ENCODE measurements at places on chromosomes 2 and 18.

- DNase-seq = no peak
Measured at GRCh38 chr2:207805566-207806226, 36.0 kb upstream of the FZD5 start.

GRCh38 chr2:234044157-234044556 is 6.3 kb upstream of the SPP2 start:
- no peak for DNase-seq

DNA sequence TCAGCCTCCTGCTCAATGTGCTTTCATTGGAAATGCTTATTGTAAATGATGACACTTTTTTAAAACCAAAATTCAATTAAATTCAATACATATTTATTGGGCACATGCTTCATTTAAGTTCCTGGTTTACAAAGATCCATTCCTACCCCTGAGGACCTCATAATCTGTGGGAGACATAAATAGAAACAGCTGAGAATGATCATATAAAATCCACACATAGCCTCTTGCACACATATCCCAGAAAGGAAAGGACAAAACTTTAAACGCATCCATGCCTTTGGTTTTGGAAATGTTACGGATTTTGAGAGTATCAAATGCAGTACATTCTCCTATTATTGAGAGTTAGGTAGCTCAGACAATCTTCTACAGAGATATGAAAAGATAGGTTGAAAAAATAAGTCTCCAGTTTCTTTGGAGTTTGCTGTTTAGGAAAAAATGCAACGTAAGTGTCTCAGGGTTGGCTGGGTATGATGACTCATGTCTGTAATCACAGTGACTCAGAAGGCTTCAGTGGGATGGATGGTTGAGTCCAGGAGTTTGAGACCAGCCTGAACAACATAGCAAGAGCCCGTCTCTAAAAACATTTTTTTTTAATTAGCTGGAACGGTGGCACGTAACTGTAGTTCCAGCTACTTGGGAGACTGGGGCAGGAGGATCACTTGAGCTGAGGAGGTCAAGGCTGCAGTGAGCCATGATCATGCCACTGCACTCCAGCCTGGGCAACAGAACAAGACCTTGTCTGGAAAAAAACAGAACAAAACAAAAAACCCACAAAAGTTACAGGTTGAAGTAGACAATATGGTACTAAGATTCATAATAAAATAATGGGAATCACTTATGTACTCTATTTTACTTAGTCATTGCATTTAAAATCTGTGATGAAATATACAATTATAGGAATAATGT is 3.9 kb upstream of the PRELID3A start:
- no peak for DNase-seq

DNA sequence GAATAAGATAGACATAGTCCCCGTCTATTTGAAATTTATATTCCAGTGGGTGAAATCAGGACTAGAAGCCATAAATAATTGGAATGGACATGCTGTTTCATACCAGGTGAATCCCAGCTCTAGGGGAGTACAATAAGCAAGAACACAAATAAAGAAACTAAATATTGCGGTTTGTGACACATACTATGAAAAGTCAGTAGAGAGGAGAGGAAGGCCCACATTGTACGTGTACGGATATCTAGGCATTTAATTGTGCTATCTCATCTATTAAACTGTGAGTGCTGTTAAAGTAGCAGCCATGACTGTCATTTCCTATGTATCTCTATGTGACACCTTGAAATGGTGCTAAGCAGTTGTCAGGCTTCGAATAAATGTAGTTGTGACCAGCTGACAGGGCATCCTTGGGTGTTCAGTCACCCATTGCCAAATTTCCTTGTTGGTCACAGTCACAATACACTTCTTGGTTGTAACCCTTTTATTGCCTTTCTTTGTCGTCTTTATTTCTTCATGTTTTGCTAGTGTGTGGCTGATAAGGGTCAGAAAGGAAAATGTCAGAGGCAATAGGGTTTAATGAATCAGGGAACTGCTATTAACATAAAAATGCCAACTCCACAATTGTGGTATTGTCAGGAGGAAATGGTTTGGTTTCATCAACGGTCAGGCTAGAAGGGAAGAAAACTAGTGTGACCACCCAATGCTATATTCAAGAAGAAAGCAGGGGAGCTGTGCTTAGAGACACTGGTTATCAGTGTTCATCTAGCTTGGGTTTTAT is 31.5 kb downstream of the CPO start:
- no peak for DNase-seq

DNA sequence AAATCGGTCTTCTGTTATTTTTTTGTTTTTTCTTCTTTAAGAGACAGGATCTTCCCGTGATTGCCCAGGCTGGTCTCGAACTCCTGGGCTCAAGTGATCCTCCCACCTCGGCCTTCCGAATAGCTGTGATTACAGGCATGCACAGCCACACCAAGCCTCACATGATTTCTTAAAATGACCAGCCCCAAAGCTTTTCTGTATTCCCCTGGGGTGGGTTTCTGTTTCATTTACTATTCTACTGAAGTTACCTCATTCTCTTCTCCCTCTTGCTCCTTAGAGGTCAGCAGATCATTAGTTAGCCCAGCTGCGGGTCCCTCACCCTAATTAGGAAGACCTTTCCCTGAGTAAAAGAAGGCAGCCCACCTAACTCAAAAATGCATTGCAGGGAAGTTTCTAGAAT is 27.6 kb downstream of the SLC1A4 start:
- DNase-seq = no peak

DNA sequence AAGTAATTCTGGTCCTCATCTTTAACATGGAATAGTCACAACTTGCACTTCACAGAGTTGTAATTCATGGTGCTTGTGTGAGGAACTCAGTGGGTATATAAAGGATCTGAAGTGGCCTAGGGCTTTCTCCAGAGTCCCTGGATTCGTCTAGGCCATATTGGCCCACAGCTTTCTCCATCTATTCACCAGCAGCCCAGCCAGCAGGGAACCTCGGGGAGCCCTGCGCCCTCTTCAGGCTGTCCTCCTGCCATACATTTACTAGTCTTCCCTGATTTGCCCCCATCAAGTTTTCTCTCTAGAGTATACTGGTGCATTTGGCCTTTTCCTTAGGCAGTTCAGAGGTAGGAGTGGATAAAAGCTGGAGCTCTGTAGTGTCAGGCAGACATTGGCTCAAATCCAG is 278.3 kb downstream of the MYCN start:
- DNase-seq = no peak

GRCh38 chr2:127048969-127049897 is 57.7 kb downstream of the BIN1 start:
- no peak for DNase-seq

- no peak for DNase-seq
Measured at GRCh38 chr2:136393514-136393913, 275.6 kb upstream of the CXCR4 start.

DNA sequence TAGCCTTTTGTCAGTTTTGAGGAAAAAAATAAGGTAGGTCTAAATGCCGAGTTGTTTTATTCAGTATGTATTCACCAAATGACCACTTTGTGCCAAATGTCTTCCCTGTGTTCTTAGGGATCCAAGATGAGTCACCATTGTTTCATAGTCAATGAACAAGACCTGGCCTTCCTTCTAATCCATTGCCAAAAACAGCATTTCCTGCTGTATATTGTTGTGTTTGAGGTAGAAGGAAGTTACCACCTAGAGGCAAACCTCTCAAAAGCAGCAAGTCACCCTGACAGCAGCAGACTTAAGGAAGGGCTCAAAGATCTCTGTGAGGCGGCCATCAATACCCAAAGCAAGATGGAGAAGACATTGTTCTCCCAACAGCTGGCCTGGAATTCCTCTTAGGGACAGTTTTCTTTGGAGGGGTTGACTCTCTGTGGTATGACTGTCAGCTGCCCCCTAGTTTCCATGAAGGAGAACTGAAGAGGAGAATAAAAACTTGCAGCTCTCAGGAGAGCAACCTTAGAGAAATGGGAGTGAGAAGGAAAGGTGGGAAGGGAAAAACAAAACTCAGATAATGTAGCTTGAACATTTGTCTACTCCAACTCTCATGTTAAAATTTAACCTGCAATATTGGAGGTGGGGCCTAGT is 328.3 kb downstream of the LRATD1 start:
- no peak for DNase-seq

DNA sequence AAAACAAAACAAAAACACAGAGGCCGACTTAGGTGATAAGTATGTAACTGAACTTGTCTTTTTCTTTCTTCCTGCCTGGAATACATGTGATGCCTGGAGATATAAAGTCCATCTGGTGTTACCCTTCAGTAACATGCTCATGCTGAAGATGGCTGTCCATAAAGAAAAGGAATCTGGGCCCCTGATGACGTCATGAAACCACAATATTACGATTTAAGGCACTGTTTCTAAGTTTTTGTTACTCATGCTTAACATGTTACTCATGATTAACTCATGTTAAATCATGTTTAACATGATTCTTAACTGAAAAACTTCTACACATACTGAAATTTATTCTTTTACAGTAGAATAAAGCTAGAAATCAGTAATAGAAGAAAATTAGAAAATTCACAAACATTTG is 49.0 kb downstream of the STRADB start:
- DNase-seq = no peak

DNA sequence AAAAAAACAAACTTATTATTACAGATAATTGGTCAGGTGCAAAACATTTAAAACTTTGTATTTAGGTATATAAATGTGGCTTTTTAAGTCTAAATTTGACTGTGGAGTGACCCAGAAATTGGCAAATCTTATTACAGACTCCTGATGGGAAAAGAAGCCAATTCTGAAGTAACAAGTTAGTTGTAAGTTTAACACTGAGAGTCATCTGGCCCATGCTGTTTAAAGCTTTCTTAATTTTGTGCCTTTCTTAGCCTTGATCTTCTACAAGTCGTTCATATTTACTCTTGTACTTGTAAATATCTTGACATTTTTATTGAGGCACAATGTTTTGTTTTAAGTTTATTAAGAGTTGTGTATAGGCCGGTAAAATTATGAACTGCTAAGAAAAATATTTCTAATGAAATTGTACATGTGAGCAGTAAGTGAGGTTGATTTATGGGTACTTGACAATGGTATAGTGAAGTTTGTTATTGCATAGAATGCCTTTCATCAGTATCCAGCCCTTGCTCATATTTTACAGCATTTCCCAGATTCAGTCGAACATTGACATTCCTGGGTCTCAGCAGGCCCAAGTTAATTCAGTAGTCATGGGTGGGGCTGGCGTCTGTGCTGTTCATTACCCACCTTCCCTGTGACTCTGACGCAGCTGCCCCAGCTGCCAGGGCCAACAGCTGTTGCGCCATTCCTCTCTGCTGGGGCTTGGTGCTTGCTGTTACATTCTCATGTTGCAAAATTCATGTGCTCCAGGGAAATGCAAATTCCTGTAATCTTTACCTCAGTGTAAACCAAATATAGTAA is 121.4 kb downstream of the ZNF236 start:
- DNase-seq = no peak

GRCh38 chr2:193774166-193774565 is 1579.4 kb upstream of the TMEFF2 start:
- no peak for DNase-seq

GRCh38 chr2:28366496-28367282 is 26.0 kb upstream of the FOSL2 start:
- DNase-seq = no peak

GRCh38 chr2:43221124-43221762 is 5.2 kb downstream of the ZFP36L2 start:
- no peak for DNase-seq

- no peak for DNase-seq
Measured at GRCh38 chr2:50649626-50650402, 382.1 kb downstream of the NRXN1 start.

GRCh38 chr18:79065802-79066201 is 3.4 kb upstream of the ATP9B start:
- no peak for DNase-seq

DNA sequence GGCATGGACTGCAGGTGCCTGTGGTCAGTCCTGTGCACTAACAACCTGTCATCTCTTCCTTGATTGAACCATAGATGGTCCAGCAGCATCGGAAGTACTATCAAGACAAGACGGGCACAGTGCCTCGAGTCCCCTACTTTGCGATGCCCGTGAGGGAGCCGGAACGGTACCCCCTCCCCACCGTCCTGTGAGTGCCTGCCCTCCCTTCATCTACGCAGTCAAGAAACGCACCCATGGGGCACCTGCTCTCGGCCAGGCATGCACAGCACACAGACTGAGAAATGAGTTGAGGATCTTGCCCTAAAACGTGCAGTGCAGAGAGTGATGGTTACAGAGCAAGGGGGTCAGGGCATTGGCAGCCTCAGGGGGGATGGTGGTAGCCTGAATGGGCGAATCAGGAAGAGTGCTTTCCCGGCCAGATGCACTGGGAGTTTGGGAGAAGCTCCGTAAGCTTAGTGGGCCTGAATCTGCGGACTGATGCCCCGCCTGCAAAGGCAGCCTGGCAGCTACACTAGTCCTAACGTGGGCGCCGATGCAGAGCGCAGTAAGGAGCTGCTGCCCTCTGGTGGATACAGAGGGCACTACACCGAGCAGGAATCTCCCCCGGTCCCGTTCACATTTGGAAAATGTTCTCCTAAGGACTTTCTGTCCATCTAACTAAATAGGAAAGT is 63.6 kb downstream of the CIB4 start:
- no peak for DNase-seq

- DNase-seq = no peak
Measured at GRCh38 chr2:25279091-25279651, 62.6 kb downstream of the DNMT3A start.

DNA sequence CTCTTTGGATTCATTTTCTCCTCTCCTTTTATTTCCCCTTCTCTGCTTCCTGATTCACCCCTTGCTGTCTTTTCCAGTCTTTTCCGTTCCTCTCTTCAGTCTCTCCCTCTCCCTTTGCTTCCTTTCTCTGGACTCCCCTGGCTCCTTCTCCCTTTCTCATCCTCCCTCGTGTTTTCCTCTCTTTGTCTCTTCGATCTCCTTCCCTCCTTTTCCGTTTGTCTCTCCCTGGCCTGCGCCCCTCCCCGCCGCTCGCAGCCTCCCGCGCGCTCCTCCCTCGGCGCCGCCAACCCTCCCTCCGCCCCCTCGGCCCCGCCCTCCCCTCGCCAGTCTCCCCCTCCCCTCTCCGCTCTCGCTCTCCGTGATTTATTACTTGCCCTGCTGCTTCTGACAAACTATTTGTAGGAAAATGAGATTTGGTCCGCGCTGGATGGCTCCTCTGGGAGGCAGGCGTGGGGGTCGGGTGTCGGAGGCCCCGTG is 46.0 kb upstream of the PAX8 start:
- DNase-seq = peak; percentile 25

DNA sequence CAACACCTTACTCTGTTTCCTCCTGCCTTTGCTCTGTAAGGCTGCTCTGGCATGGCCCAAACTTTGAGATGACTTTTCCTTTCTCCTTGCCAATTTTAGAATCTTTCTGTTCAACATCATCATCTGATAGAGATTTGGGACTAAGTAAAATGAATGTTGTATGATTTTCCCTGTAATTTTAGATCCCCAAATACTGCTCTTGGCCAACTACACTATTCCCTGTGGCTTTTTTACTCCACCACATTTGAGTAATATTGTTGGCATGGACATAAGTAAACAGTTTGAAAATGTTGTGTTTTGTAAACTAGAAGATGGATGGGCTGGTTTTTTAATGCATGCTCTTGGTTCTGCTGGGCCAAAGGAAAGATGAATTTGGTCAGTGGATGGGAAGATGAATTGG is 12.1 kb downstream of the LTBP1 start:
- no peak for DNase-seq

Measured in NCI-H187 treated with DMSO at 0.1 percent for 48 hours (cell line).